GM06990 (cell line): ENCODE measurements at places on chromosomes 13 and 19.

DNA sequence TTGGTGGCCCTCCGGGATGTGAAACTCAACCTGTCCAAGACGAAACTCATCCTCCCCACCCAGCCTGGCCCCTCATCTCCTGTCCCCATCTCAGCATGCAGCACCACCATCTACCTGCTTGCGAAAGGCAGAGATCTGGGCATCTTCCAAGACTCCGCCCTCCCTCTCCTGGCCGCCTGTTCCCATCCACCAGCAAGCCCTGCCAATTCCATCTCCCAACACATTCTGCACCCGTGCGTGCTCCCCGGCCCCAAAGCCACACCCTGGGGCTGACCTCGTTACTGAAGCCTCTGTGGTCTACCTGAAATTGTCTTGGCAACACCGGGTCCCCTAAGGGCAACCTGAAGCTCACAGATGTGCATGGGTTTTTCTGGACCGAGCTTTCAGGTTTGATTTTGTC lies 13.2 kb upstream of the CAMSAP3 start:
- no peak for DNase-seq

GRCh38 chr13:48155848-48156247 lies 60.9 kb upstream of the MED4 start:
- peak; percentile 36 for DNase-seq

DNA sequence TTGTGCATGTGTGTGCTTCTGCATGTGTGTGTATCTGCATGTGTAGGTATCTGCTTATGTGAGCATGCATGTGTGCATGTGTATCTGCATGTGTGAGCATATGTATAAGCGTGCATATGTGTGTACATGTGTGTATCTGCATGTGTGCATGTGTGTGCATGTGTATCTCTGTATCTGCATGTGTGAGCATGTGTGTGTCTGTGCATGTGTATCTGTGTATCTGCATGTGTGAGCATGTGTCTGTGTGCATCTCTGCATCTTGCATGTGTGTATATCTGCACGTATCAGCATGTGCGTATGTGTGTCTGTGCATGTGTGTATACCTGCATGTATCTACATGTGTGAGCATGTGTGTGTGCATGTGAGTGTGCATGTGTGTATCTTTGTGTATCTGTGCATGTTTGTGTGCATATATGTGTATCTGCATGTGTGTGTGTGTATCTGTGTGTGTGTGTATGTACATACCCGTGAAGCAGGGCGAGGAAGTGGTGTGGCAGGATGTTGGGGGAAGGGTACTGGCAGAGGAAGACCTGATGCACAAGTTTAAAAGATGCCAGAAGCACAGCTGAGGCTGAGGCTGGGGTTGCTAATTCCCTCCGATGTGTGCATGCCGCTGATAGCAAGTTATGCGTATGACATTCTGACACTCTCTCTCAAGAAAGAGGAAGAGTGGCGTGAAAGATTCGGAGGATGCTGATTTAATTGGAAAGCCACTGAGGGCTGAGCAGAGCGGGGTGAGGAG lies 64.2 kb downstream of the TEX29 start:
- no peak for DNase-seq

- no peak for DNase-seq
Measured at GRCh38 chr13:24053519-24054251, 106.8 kb upstream of the SPATA13 start.

- no peak for DNase-seq
Measured at GRCh38 chr13:91074091-91074490, 273.4 kb upstream of the MIR17HG start.

DNA sequence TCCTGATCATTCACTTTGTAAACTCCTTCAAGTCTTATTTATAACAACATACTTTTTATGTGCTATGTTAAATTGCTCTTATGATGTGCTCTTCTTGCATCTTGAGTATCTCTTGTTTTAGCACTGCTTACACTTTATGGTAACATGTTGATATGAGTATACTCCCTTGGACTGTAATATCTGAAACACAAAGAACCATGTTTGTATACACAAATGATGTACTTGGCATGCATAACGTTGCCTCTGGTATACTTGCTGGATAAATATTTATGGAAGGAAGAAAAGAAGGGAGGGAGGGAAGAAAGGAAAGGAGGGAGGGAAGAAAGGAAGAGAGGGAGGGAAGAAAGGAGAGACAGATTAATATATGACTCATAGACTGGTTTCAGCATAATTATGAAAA lies 333.2 kb downstream of the PCDH9 start:
- DNase-seq, result no peak

- peak; percentile 81 for DNase-seq
Measured at GRCh38 chr19:14089662-14090508, 666 bp downstream of the SAMD1 start.

DNA sequence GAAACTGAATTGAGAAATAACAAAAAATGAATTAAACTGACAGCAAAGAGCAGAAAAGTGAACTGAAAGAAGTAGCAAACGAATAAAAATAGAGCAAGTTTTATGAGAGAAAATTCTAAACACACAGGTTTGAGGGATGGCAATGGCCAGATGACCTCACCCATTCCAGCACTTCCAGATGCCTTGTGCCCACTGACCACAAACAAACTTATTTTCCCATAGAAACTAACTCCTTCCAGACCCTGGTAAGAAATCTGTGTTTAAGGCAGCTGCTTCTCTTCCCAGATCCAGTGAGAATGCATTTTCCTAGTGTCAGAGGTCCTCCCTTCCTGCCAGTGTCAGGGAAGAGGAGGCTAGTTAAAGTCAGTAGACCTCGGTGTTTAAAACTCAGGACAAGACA lies 51.7 kb downstream of the RXFP2 start:
- DNase-seq, result no peak

GRCh38 chr19:31261019-31261602 lies 88.1 kb downstream of the TSHZ3 start:
- no peak for DNase-seq

DNA sequence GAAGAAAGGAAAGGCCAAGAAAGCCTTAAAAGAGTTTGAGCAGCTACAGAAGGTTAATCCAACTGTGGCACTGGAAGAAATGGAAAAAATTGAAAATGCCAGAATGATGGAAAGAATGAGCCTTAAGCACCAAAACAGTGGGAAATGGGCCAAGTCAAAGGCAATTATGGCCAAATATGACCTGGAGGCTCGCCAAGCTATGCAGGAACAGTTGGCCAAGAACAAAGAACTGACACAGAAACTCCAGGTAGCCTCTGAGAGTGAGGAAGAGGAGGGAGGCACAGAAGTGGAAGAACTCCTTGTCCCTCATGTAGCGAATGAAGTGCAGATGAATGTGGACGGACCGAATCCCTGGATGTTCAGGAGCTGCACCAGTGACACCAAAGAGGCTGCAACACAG lies 5.1 kb downstream of the UTP14C start:
- DNase-seq, result no peak

GRCh38 chr13:72754111-72754510 lies 26.4 kb downstream of the BORA start:
- DNase-seq, result no peak

DNA sequence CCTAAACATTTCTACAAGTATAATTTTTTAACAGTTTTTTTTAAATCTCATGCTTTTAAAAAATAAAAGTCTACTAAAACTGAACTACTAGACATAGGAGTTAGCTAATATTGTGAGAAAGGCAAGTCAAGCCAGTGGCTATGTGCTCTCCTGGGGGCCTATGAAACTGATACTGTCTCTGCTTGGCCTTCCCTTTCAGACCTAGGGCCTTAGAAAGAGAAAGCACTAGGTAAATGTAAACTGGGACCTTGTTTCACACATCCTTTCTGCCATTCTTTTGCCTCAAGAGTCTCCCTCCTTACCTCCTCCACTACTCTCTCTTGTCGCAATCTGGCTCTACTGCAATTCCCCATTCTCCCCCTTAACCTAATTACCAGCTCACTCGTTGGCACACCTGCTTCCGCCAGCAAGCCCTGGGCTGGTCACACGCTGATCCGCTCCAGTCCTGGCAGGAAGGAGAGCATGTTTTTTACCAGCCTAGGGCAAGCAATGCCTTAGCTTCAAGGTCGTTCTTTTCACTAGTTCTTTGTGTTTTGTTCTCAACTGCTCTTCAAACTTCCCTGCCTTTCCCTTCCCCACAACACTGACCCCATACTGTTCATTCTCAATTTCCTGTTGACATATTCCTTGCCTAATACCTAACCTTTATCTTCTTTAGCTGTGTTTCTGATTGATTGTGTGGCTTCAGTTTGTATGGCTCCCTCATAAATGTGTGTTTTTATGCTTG lies 23.1 kb downstream of the TBC1D4 start:
- peak; percentile 49 for DNase-seq

DNA sequence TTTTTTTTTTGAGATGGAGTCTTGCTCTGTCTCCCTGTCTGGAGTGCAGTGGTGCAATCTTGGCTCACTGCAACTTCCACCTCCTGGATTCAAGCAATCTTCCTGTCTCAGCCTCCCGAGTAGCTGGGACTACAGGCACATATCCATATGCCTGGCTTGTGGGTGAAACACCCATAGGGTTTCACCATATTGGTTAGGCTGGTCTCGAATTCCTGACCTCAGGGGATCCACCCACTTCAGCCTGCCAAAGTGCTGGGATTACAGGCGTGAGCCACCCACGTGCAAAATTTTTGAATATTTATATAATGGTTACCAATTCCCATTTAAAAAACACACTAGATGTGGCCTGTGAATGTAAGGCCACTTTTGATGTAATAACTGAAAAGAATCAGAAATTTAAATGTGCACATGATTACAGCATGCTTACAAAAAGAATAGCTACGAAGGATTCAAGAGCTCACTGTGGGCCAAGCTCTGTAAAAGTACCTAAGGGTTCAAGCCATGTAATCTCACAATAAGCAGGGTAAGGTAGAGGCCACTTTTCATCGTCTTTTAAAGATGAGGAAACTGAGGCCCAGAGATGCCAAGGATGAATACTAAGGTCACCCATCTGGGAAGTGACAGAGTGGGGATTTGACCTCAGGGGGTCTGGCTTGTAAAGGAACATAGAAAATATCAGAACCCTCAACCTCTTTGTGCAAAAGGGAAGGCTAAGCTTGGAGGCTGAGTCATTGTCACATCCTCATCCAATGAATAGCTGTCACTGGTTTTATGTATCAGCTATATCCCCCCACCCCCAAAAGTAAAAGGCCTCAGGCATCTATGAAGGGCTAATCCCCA lies 17.8 kb downstream of the TNFSF14 start:
- DNase-seq, result no peak

GRCh38 chr13:101474419-101474957 lies 22.0 kb downstream of the ITGBL1 start:
- DNase-seq, result no peak

DNA sequence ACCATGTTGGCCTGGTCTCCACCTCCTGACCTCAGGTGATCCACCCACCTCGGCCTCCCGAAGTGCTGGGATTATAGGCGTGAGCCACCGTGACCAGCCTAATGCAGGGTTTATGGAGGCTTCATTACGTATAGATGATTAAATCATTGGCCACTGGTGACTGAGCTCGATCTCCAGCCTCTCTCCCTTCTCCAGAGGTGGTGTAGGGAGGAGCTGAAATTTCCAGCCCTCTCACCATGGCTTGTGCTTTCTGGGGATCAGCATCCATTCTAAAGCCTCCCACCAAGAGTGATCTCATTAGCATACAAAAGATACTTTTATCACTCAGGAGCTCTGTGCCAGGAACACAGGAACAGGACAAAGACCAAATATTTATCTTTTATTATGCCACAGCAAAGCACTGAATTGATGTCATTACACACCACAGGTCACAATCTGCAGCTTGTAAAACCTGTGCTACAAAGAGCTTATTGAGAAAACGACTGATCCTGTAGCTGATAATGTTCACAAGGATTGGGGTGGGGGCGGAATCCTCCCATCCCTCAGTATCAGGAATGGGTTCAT lies 32.4 kb downstream of the RHPN2 start:
- DNase-seq, result no peak

DNA sequence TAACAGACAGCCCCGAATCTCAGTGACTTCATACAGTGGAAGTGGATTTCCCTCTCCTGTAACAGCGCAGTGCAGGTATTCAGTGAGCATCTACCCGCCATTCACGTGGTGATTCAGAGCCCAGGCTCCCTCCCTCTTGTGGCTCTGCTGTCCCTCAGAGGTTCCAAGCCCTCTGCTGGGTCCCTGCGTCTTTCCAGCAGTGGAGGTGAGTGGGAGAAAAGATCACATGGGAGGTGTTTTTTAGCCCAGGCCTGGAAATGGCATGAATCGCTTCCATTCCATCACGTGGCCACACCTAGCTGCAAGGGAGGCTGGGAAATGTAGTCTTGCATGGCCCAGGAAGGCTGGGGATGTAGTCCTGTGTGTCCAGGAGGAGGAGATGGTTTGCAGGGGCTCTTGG lies 61.4 kb downstream of the DPF1 start:
- no peak for DNase-seq

DNA sequence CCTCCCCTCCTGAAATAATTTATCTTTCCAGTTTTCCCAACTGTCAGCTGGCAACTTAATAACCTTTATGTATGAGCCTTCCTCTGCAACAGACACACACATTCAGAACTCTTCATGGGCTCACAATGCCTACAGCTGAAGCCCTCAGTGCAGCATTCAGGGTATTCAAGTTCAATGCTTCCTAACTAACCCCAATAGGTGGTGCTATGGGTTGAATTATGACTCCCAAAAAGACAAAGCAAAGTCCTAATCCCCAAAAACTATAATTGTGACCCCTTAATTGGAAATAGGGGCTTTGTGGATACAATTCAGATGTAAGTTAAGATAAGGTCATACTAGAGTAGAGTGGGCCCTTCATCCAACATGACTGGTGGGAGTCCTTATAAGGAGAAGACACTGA lies 202.2 kb downstream of the SUCLA2 start:
- DNase-seq, result no peak

GRCh38 chr19:43957891-43958290 lies 6.9 kb downstream of the ZNF221 start:
- no peak for DNase-seq

- DNase-seq, result no peak
Measured at GRCh38 chr19:410243-410781, 1.4 kb upstream of the C2CD4C start.

- DNase-seq, result no peak
Measured at GRCh38 chr19:15715642-15716041, 12.2 kb upstream of the OR10H2 start.

GRCh38 chr19:7004313-7004931 lies 16.8 kb downstream of the MBD3L2B start:
- DNase-seq, result no peak

- DNase-seq, result no peak
Measured at GRCh38 chr13:42592915-42593900, 19.3 kb downstream of the TNFSF11 start.
